T follicular helper cell (primary cell): ENCODE measurements at places on chromosomes 3 and 15.

DNA sequence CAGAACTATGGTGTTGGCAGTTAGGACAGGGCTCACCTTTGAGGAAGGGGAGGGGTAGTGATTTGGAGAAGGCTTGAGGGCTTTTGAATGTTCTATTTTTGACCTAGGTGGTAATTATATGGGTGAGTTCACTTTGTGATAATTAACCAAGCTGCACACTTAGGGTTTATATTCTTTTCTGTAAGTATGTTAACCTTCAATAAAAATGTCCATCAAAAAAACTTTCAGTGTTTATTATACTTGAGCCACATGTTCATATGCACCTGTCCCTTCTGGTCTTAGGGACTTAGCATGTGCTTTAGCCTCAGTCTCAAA is 28.4 kb downstream of the PDE8A start:
- no peak for DNase-seq

GRCh38 chr3:16286161-16286560 is 21.1 kb downstream of the OXNAD1 start:
- DNase-seq: peak; percentile 62

DNA sequence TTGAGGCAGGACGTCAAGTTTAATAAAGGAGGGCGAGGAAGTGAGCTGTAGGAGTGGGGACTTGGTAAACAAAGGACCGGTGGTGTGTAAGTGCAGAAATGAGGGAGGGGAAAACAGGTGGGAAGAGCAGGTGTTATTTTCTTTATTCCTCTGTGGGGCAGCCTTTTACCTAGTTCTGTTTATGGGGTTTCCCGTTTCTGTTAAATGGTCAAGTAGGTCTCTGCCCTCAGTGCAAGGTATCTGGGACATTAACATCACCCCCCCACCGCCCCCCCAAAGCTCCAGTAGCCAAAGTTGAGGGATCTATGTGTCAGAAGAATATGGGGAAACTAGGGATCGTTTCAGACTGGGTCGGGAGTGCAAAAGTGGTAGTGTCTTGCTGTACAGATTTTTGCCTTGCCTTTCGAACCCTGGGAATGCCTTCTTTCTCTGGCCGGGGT is 893 bp downstream of the MGA start:
- no peak for DNase-seq

- no peak for DNase-seq
Measured at GRCh38 chr3:24410860-24411259, 83.8 kb downstream of the THRB start.

DNA sequence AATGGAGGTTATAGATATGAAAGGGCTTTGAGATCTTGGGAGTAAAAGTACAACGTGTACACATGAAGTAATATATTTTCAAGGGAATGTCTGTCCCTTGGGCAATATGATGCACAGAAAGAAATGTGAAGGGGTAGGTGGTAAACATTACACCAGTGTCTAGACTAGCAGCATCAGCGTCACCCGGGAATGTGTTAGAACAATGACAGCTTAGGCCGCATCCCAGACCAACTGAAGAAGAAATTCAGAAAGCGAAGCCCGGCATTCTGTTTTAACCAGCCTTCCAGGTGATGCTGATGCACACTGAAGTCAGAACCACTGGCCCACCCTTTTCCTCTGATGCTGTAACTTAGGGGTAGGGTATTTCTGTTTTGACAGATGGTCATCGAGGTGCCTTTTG is 6.3 kb downstream of the INAFM2 start:
- no peak for DNase-seq

GRCh38 chr3:195802261-195802701 is 9.4 kb downstream of the MUC4 start:
- no peak for DNase-seq

- DNase-seq: peak; percentile 10
Measured at GRCh38 chr3:31448035-31448881, 84.5 kb upstream of the STT3B start.

DNA sequence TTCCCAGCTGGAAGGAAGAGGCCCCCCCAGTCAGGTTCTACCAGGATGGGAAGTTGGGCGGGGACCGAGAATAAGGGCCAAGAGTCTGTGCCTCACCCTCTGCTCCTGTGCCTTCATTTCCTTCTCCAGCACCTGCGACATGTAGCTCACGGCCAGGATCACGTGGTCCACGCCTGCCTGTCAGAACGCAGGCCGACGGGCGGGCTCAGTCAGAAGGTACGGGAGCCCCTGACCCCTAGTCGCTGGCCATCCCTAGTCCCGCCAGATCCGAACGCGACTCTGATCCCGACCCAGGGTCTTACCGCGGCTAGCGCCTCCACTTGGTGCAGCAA is 489 bp downstream of the GMPPB start:
- DNase-seq: peak; percentile 56

GRCh38 chr15:59764775-59765174 is 75.7 kb upstream of the BNIP2 start:
- DNase-seq: no peak

DNA sequence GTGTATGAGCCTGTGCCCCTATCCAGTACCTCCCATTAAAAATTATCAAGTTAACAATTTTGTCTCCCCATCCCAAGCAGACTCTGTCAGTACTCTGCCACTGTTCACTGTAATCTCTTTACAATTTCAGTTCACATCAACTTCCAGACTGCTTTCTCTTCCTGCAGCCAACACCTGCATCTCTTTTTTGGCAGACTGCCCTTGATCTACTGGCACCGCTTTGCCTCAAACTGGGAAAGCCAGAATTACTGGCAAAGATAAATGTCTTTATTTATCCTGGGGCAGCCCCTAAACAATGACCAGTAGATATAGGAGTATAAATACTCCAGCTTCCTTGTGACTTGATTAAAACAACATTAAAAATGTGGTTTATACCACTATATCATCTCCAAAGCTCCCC is 494.1 kb downstream of the ZNF385D start:
- no peak for DNase-seq

GRCh38 chr3:152380043-152380442 is 111.3 kb downstream of the MBNL1 start:
- no peak for DNase-seq

DNA sequence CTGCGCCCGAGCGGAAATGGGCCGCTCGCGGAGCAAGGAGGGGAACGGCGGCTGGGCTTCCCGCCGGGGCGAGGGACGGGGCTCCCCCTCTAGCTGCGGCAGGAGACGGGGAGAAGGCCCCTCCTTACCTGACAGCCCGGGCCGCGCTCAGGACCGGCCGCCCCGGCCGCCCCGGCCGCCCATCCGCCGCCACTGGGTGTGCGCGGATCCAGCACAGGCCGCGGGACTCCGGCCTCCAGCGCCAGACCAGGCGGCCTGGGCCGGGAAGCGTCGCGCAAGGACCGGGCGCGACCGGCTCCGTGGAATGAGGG is 296 bp downstream of the TPRA1 start:
- no peak for DNase-seq

DNA sequence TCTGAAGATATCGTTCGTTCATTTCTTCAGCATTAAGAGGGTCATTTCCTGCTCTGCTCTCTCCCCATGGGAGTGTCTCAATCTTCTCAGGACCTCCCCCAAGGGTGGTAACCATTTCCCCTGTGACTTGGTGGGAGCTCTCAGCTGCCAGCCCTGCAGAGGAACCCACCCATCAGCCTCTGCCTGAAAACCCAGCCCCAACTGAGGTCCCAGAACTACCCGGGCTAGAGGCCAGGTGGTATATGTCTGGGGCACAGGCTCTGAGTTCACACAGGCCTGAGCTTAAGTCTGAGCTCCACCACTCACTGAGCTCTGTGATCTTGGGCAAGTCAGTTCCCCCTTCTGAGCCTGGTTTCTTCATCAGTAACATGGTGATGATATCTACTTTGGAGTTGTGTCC is 10.0 kb upstream of the ATP2B2 start:
- no peak for DNase-seq

DNA sequence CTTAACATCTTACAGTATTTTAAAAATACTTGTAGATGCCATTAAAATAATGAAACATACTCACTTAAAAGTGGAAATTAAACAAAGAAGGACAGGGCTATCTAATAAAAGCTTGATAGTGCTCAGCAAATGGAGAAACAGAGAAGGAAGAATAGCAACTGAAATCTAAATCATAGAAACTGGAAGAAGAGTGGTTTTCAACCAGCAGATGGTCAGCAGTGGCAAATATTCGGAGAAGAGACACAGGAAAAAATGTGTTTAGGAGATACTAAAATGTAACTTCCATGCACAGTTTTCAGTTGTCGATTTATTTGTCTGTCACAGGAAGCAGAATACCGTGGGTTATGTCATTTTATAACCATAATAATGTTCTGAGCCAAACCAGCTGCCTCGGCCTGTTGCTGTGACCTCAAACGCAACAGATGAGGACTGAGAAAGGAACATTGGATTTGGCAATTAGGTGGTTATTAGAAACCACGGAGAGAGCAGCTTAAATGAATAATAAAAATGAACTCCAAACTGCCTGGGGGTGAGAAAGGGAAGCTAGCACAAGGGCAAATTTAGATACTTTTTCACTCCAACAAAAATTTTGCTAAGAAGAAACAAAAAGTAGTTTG is 246.6 kb upstream of the KCNMB2 start:
- no peak for DNase-seq

GRCh38 chr15:25858952-25859760 is 4.0 kb downstream of the ATP10A start:
- DNase-seq: no peak

GRCh38 chr3:70748593-70748992 is 436.2 kb upstream of the MDFIC2 start:
- no peak for DNase-seq

DNA sequence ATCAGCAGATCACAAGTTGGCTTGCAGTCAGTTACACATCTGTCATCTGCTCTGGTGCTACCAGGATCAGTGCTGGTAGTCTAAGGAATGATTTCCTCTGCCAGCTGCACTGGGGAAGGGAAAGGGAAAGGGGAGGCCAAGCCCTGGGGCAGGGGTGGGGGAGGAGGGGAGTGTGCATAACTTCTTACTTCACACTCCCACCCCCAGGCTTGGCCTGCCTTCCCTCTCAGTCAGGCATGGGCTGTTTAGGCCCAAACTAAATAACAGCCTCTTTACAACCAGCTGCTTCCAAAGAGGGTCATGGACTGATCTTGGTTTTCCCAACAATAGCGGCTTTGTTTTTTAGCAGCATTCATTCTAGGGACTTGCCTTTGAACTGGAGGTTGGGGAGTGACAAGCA is 86.1 kb upstream of the PSMD6 start:
- DNase-seq: no peak
